ENCODE measurements at places on chromosomes 13 and 19. TPM values are rescaled to one million over a fixed set of nuclear protein-coding genes. Genes with fewer than 3 reads are reported as not detected.

DNA sequence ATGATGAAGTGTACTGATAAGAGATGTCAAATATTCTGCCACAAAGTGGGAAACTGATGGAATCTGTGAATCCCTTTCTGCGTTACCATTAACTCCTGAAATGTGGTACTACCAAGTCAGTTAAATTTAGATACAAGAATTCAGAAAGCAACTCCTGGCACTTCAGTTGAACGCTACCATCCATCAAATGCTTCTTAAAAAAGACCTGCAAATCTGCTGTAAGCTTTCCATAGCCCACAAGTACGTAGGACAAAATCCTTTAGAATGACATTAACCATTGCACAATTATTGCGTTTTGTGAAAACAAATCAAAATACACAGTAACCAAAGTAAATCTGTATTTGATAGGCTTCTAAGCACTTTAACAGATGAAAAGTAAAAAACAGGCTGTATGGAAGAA, 5.4 kb downstream of the SMAD9 start:
- no peak for DNase-seq

DNA sequence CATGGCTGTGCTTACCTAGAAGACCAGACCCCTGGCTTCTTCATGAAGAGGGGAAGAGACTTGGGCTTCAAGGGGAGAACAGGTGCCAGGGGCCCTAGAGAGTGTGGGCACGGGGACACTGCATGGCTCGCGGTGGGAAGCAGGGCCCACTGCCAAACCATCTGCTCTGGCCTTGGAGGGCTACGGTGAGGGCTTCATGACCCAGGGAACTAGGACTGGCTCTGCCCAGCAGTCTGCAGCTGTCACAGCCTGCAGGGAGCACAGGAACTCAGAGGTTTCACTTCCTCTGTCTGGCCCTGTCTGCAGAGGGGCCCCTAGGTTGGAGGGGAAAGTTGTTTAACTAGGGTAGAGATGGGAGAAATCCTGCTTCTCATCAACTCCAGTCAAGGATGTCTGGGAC, 4.3 kb downstream of the ERCC1 start:
- peak; percentile 66 for DNase-seq

GRCh38 chr19:16566161-16566560, 6.1 kb downstream of the SLC35E1 start:
- DNase-seq, result no peak

GRCh38 chr19:50565984-50566903, 2.0 kb downstream of the LRRC4B start:
- DNase-seq, result no peak

DNA sequence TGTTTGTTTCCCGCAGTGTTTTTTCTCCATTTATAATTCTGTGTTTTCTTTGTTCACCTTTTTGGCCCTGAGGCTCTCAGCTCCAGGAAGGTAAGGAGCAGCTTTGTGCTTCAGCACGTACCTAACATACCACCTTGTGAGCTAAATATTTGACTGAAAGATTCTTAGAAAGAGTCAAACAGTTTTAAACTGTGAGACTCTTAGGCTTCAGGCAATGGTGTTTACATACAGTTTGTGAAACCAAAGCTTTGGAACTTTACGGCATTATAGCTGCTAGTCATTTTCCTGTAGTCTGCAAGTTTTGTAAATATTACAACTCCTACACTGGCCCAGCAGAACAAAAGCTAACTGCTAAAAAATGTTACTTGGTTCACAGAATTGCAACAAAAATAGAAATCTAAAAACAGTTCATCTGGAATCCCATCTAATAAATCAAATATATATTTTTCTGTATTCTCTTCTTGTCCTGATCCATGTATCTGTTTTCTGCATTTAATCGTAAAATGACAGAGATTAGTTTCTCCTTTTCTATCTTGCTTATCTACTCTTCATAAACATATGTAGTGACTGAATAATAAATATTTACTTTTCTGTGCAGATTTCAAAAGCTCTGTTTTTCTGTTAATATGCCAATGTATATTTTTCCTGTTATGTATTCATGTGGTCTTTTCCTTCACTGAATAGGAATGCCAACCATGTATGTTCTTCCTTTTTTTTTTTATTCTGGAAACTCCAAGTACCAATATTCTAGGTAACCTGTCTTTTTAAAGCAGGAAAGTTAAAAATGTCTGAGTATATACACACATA, 38.8 kb upstream of the GPI start:
- DNase-seq, result no peak

DNA sequence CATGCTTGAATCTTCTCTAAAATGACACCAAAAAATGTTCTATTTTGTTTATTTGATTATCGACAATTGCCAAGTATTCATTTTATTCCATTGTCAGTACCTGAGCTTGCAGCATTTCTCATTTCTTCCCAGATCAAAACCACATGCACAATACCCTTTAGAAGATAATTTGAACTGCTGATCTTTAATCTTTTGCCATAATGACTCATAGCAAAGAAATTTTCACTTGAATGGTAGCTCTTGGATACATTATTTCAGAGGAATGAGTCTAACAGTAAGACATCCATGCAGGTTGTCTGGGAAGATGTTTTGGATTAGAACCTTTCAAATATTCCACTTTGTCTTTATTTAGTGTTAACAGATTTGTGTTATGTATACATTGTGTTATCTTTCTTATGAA, 42.0 kb upstream of the RXFP2 start:
- no peak for DNase-seq

- no peak for DNase-seq
Observed at GRCh38 chr19:46478356-46478986, 7.1 kb upstream of the PNMA8A start.

The CASP14 gene
- total RNA-seq, result not detected

The CYP2F1 gene
- total RNA-seq, result not detected

The CADM4 gene
- 8.7 TPM for total RNA-seq

The ZNF69 gene
- 12.2 TPM for total RNA-seq

The PLPP2 gene
- 5.7 TPM for total RNA-seq
